Fibroblast of skin of left quadriceps (primary cell): ENCODE measurements at places on chromosomes 6 and 20.

- DNase-seq = no peak
These were observed 20.0 kb downstream of the PNLDC1 start for GRCh38 chr6:159819932-159820640.

GRCh38 chr6:158161566-158162254, 6.4 kb downstream of the SERAC1 start:
- DNase-seq = no peak

DNA sequence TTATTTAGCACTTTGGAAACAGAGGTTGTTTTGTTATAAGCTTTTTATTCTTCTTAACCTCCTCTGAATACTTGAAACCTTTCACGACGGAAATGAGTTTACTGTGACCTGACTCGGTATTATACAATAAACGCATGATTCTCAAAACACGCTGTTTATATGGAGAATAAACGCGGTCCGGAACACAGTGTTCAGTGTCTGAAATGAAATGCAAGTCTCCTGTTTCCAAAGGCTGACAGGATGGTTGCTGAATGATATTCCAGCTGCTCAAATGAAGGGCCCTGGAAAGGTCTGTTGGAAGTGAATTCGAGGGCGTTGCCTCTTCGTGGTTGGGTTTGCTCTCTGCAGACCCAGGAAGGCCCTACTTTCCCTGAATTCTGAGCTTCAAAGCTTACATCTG, 83.4 kb downstream of the RSPH3 start:
- DNase-seq = no peak

- no peak for DNase-seq
These were observed 2.5 kb upstream of the CASS4 start for GRCh38 chr20:56409521-56409920.

DNA sequence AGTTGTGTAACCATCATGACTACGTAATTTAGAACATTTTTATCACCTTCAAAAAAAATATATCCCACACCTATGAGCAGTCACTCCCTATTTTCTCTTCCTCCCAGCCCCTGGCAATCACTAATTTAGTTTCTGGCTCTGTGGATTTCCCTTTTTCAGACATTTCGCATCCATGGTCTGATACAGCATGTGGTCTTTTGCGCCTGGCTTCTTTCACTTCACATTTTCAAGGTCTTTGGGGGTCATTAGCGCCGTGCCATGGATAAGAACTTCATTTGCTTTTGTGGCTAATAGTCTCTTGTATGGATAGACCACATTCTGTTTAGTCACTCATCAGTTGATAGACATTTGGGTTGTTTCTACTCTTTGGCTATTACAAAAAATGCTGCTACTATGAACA, 44.9 kb upstream of the DUSP22 start:
- no peak for DNase-seq

- DNase-seq = no peak
These were observed 417.0 kb upstream of the JAG1 start for GRCh38 chr20:11090751-11091150.

GRCh38 chr6:74574794-74575193, 631.1 kb downstream of the COL12A1 start:
- no peak for DNase-seq

DNA sequence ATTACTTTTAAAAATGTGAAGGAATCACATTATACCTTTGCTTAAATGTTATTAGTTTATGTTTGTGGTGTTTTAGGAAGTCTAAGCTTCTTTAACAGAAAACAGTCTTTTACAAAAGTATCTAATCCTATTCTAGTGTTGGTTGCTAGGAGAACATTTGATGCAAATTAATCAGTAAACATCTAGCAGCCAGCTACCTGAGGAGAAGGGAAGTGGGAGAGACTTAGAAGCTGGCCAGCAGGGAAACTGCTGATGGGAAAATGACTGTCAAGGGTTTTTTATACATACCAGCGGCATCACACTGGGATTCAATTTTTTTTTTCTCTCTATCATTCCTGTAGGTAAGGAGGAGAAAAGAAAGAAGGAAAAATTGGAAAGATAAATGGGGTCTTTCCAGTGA, 686.0 kb upstream of the MMS22L start:
- no peak for DNase-seq

DNA sequence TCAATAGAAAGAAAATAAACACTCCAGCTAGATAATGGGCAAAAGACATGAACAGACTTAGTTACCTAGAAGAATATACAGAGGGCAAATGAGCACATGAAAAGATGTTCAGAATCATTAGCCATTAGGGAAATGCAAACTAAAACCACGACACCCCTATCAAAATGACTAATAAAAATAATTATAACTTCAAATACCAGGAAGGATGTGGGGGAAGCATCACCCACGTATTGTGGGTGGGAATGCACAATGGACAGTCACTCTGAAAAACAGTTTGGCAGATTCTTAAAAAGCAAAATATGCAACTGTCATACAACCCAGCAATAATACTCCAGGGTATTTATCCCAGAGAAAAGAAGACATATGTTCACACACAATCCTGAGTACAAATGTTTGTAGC, 92.6 kb downstream of the DLL1 start:
- DNase-seq = no peak
